ENCODE measurements at places on chromosomes 3 and 15. TPM values are rescaled to one million over a fixed set of nuclear protein-coding genes. Genes with fewer than 3 reads are reported as not detected.

DNA sequence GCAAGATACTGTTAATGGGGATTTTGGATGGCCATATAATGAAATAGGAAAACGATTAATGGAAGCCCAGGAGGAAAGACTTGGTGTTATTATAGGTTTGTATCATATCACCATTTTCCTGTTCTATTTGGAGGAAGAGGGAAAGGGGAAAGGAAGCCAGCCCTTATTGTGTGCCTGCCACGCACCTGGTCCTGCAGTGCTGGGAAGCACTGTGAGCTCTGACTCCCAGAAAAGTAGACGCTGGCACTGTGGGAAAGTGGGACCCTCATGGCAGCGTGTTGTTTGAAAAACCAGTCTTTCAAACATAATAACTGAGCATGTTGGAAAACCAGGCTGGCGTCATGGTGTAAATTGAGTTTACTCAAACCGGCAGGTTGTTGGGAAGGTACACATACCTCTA is 22.0 kb downstream of the CGNL1 start:
- no peak overlapping the region for H3K4me3 ChIP-seq
- no peaks in the 10 kb centered on the region for H3K27me3 ChIP-seq
- no peaks in the 10 kb centered on the region for H3K36me3 ChIP-seq
- no peaks in the 10 kb centered on the region for H3K4me1 ChIP-seq
- DNase-seq = no peak
- H3K27ac ChIP-seq = no peak overlapping the region

GRCh38 chr15:39226169-39226937 is 354.5 kb upstream of the THBS1 start:
- no peak for DNase-seq
- H3K4me1 ChIP-seq = peaks cover 5% of the 10 kb centered on the region
- no peaks in the 10 kb centered on the region for H3K36me3 ChIP-seq
- H3K4me3 ChIP-seq = no peak overlapping the region
- no peak overlapping the region for H3K27ac ChIP-seq

DNA sequence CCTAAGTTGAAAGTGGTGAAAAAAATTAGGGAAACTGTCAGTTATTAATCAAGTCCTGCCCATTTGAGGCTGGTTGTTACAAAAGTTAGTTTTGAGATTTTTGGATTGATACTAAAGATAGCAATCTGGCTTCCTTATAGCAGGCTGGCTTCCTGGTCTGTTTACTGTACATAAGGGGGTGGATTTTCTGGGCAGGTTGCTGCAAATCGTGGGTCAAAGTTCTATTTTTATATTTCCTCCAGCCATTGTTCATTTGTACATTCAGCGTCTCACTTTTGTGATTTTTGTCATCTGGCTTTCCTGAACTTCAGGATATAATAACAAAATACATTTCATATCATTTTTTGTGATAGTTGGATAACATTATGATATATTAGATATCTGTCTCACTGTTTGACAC is 49.5 kb downstream of the CLDN1 start:
- H3K4me1 ChIP-seq = no peaks in the 10 kb centered on the region
- H3K27ac ChIP-seq = no peak overlapping the region
- H3K4me3 ChIP-seq = no peak overlapping the region
- DNase-seq = no peak
- H3K27me3 ChIP-seq = no peaks in the 10 kb centered on the region

DNA sequence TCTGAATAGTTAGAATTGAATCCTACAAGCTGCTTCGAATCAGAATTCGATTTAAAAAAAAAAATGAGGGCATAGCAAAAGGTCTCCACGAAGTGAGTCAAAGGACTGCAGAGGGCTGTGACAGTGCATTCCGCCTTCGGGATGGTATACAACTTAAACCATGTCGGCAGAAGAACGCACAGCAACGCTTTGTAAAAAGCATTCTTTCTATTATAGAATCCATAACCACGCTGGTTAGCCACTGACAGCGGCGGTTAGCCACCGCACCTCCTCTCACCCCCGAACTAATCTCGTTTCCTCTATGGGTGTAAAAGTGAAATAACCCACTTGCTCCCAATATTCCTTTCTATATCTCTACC is 664 bp upstream of the PIK3CA start:
- peak; percentile 57 for DNase-seq
- H3K4me1 ChIP-seq = peaks cover 8% of the 10 kb centered on the region
- H3K4me3 ChIP-seq = peak overlapping the region; percentile 82
- H3K27ac ChIP-seq = peak overlapping the region; percentile 98
- no peaks in the 10 kb centered on the region for H3K36me3 ChIP-seq

GRCh38 chr15:80202641-80203360 is 49.2 kb downstream of the CTXND1 start:
- no peaks in the 10 kb centered on the region for H3K36me3 ChIP-seq
- no peak for DNase-seq
- no peaks in the 10 kb centered on the region for H3K4me1 ChIP-seq
- no peak overlapping the region for H3K27ac ChIP-seq
- H3K27me3 ChIP-seq = no peaks in the 10 kb centered on the region

- no peaks in the 10 kb centered on the region for H3K27me3 ChIP-seq
- H3K36me3 ChIP-seq = no peaks in the 10 kb centered on the region
- no peaks in the 10 kb centered on the region for H3K4me1 ChIP-seq
- H3K4me3 ChIP-seq = no peak overlapping the region
- no peak overlapping the region for H3K27ac ChIP-seq
- no peak for DNase-seq
These were observed 10.5 kb downstream of the LRRK1 start for GRCh38 chr15:100929641-100930042.

DNA sequence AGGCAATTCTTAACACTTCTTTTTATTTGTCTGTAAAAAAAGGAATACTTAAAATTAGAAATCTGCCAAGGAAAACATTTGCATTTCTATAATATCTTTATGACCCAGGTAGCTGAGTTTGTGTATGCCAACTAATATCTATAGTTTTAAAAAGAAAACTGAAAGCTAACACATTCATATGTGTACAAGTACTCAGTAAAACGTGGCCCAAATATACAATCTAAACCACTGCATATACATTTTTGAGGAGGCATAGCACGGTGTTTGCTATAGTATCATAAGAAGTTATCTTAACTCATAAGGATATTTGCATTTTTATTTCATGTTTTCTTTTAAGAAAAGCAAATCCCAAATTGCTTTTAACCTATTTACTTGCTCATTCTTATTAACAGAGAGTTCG is 172.7 kb downstream of the ZBTB20 start:
- H3K4me3 ChIP-seq = no peak overlapping the region
- no peaks in the 10 kb centered on the region for H3K4me1 ChIP-seq
- no peaks in the 10 kb centered on the region for H3K27me3 ChIP-seq
- no peak for DNase-seq
- H3K36me3 ChIP-seq = no peaks in the 10 kb centered on the region

DNA sequence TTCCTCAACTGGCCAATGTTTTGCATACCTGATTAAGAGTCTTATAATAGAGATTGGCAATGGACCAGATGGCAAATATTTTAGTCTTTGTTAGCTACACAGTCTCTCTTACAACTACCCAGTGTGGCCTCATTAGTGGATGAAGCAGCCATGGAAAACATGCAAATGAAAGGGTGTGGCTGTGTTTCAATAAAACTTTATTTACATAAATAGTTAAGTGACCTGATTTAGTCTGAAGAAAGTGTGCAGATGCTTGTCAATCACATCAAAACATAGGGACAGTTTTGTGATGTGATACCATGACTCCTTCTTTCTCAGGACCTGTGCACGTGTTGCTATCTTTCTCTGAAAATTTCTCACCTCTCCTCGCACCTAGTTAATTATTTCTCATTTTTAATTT is 309.8 kb upstream of the GRM7 start:
- H3K27me3 ChIP-seq = no peaks in the 10 kb centered on the region
- no peaks in the 10 kb centered on the region for H3K4me1 ChIP-seq
- H3K27ac ChIP-seq = no peak overlapping the region
- no peak for DNase-seq

GRCh38 chr3:64901522-64901885 is 213.7 kb upstream of the ADAMTS9 start:
- no peak overlapping the region for H3K27ac ChIP-seq
- H3K4me1 ChIP-seq = peaks cover 4% of the 10 kb centered on the region
- no peak for DNase-seq
- H3K36me3 ChIP-seq = no peaks in the 10 kb centered on the region

DNA sequence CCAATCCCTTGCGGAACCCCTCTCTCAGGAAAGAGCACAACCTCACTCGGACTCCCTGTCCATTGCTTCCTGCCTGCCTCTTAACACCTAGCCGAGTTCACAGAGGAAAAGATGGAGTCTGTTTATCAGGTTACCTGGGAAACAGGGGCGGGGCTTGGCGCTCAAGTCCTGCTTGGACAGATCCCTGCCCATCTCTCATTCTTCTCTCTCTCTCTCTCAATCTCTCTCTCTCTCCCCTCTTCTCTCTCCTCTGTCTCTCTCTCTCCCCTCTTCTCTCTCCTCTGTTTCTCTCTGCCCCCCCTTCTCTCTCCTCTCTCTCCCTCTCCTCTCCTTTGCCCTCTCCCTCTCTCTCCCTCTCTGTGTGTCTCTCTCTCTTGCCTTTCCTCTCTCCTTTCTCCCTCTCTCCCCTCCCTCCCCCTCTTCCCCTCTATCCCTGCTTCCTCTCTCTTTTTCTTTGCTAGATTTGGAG is at the start of gene EFHB:
EFHB (minus strand) TSS at position 120 of the 469 bp plus-strand sequence. CDS start 199 bp downstream, outside the sequence.
- H3K4me3 ChIP-seq = no peak within 1 kb of the TSS
- no peaks in the 10 kb centered on the region for H3K27me3 ChIP-seq
- H3K36me3 ChIP-seq = no peaks in the 10 kb centered on the region

- H3K36me3 ChIP-seq = no peaks in the 10 kb centered on the region
- no peaks in the 10 kb centered on the region for H3K27me3 ChIP-seq
- DNase-seq = no peak
- no peaks in the 10 kb centered on the region for H3K4me1 ChIP-seq
These were observed 577.9 kb upstream of the EPHA6 start for GRCh38 chr3:96236522-96236921.

DNA sequence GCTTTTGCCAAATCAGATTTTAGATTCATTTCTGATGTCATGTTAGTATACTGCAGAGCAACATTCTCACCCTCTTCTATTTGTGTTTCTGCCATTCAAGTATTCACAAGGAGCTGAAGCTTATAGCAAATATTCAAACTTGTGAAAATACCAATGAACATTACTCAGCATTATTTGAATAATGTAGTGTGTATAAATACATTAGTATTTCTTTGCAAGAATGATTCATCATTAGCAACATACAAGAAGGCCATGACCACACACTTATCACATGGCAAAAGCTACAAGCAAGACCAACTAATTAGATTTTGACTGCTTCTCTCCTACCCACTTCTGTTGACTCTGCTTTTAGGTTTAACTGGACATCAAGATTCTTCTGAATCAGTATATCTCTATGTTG is 124.9 kb downstream of the IGSF11 start:
- no peak for DNase-seq
- H3K36me3 ChIP-seq = no peaks in the 10 kb centered on the region
- H3K27me3 ChIP-seq = no peaks in the 10 kb centered on the region
- H3K27ac ChIP-seq = no peak overlapping the region
- H3K4me1 ChIP-seq = no peaks in the 10 kb centered on the region
- H3K4me3 ChIP-seq = no peak overlapping the region

DNA sequence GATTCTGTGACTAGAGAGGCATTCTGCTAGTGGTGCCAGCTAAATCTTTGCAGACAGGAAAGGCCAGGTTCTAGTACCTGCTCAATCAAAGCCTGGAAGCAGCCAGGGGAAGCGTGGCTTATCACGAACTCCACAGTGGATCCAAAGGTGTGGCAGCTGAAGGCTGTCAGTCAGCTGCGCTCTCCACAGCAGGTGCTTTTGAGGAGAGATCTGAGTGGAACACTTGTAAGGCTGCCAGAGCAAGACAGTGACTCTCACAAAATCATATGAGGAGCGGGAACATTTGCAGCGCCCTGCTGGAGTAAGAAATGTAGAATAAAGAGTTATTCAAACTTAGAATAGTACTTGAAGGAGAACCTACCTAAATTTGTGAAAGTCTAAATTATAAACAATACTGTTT is 5.0 kb upstream of the DPH6 start:
- H3K4me1 ChIP-seq = no peaks in the 10 kb centered on the region
- H3K27ac ChIP-seq = no peak overlapping the region
- no peaks in the 10 kb centered on the region for H3K27me3 ChIP-seq
- no peak for DNase-seq

Gene CYP1A2
- total RNA-seq = not detected

Gene CLEC3B
- 3.7 TPM for total RNA-seq

Gene FBLN2
- 3.7 TPM for total RNA-seq

Gene ZKSCAN7
- total RNA-seq = 2.3 TPM

Gene TMEM207
- not detected for total RNA-seq
